Left colon (tissue), 2 donors: ENCODE measurements at places on chromosomes 12 and 14.

DNA sequence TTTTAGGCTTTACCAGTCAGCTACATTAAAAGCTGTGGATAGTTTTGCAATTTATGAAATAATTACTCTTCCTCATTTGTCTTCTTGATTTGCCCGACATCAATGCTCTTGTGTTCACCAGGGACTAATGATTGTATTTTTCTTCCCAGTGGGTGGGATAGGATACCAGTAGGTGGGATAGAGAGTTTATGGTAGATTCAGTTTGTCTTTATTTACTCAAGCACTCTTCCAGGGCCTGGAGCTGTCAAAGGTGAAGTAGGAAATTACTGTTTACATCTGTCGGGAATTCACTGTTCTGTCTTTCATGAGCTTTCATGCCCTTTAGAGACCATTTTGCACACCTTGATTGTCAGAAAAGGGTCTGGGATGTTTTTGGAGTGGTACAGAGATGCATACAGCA, 36.6 kb downstream of the ETV6 start:
- DNase-seq, result no peak

- no peak for DNase-seq
Measured at GRCh38 chr12:102031852-102032251, 29.9 kb downstream of the WASHC3 start.

DNA sequence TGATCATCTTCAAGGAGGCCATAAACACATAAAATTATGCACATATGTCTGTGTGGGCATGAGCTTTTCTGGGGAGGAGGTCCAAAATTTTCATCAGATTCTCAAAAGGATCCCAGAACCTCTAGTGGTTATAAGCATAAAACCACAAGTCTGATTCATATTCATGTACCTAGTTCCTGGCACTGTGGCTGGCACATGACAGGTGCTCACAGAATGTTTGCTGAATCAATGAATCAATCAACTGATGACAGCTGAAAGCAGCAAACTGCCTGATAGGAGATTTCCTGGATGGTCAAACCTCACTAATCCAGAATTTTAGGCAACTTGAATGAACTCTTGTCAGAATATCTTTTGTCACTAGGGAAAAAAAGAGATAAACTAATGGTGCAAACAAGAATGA, 13.5 kb upstream of the CMKLR1 start:
- DNase-seq, result no peak

DNA sequence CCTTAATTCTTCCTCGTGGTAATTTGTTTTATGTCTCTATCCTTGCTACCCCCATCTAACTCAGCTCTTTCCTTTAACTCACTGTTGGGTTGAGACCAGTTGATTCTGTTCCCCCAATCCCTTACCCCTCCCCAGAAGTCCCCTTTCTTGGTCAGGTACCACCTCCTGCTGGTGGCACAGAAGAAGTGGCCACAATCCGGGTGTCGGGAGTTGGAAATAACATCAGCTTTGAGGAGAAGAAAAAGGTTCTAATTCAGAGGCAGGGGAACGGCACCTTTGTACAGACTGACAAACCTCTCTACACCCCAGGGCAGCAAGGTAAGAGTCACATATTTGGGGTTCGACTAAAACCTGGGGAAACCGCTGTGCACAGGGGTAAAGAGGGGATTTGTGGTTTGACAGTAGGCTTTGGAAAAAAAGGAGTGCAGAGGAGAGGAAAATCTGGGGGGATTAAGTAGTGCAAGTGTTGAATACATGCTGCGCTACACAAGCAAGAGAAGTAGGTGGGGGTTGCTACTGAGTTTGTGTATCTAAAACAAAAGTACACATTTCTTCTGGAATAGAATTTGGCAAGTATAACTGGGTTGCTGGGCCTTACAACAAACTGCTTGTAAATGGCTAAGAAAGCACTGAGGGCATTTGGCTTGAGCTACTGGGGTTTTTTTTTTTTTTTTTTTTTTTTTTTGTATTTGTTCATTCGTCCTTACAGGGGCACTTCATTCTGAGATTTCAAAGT, 1.3 kb downstream of the A2ML1 start:
- DNase-seq, result no peak

GRCh38 chr14:101926085-101926484, 38.3 kb upstream of the DYNC1H1 start:
- no peak for DNase-seq

GRCh38 chr12:66236969-66237368, 48.0 kb downstream of the IRAK3 start:
- no peak for DNase-seq

DNA sequence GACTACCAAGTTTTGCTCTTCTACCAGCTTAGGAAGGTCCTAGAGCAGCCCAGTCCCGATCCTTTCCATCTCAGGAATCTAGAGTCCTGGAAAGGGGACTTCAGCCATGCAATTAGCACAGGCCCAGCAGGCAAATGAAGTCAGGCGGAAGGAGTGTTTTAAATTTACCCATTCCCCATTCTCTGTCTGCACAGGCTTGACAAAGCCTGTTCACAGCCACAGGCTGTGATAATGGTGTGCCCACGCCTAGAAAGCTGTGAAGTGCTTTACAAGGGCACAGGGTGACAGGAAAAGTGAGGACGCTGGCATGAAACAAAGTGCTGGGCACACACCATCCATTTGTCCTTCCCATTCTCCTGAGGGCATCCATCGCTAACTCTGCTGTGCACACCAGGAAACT, 79.0 kb downstream of the PITPNM2 start:
- no peak for DNase-seq
